Fibroblast of skin of scalp (primary cell): ENCODE measurements at places on chromosomes 4 and X.

GRCh38 chr4:110231869-110232268 lies 33.5 kb upstream of the ELOVL6 start:
- no peak for DNase-seq

DNA sequence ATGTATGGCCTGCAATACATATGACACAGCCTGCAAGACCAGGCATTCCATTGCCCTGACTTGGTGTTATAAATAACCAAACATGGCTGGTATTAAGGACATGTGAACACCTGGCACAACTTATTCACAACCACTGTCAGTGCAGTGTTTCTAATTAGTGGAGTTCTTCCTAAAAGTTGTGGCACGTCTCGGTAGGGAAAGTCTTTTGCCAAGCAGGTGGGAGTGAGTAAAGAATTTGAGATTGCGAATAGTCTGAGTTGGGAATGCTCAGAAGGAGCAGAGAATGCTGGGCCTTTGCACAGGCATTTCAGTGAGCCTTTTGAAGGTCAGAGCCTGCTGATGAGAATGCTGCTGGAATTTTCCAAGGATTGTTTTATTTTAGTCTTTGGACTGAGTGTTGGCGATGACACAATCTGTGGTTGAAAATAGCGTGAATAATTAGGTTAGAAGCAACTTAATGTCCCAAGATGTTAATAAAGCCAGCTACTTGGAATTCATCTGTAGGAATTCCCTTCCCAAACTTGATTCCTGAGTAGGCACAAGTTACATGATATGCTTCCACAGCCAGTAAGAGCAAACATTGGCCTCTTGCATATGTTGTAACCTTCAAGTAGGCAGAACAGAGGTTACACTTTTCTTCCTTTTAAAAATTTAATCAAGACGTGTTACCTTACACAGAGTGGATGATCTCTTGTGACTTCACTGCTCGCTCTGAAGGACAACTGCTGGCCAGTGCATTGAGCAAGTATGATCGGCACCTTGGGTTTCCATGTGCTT lies 83.6 kb upstream of the PGRMC2 start:
- peak; percentile 88 for DNase-seq

DNA sequence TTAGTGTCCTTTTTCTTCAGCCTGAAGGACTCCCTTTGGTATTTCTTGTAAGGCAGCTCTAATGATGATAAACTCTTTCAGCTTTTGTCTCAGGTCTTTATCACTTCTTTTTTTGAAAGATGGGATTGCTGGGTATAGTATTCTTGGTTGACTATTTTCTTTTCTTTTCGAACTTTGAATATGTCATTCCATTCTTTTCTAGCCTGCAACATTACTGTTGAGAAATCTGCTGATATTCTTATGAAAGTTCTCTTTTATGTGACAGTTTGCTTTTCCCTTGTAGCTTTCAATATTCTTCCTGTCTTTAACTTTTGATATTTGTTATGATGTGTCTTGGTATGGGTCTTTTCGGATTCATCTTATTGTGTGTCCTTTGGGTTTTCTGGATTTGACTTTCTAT lies 107.6 kb upstream of the SRD5A3 start:
- no peak for DNase-seq

GRCh38 chrX:50700921-50701320 lies 113.1 kb downstream of the SHROOM4 start:
- peak; percentile 23 for DNase-seq

DNA sequence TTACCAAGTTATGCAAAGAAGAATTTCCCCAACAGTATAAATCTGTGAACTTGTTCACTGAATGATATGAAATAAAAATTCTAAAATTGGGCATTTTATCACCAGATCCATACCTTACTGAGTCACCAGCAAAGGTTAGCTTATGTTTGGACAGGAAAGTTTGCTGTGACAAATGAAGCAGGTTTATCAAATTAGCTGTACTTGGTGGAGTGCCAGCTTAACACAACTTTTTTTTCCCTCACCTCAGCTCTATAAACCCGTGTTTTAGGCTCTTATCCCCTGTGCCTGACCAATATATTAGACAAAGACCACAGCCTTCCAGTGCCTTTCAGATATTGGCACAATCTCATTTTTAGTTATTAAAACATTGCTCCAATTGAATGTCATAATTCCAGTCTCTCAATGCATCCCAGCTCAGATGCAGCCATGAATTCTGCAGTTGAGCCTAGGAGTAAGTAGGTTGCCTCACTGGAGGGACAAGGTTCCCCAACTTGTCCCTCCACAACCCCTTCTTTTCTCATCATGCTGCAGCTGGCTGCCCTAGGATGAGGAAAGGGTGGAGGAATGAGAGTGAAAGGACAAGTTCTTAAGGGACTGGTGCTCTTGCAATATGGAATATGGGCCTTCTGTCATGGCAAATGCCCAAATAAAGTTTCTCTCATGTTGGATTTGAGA lies 27.0 kb upstream of the PDGFC start:
- no peak for DNase-seq

DNA sequence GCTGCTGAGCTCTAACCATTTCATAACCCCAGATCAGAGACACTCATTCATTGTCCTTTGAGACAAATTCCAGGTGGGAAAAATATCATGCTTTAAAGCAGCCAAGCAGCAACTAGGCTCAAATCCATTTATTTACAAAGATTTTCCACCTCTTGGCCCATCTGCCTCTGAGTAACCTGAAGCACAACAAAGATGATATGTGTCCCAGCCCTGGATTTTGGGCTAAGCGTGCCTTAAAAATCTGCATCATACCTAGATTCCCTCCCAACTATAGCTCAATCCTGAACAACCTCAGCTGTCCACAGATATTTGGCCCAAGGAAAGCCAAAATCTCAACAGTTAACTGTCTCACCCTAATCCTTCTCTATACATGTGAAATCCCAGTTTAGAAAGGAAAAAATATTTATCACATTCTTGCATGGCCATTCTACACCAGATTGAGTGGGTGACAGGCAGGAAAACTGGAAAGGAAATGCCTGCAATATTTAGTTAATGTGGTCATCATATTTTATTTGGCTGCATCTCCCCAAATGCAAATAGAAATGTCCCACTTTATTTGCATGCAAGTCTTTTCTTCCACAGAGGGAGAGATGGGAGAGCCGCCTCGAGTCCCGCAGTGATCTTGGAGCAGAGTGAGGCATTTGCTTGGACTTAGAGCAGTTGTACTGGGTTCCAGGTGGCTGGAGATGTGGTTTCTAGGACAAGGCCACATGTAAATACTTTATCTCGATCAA lies 146.4 kb upstream of the EOLA2 start:
- DNase-seq, result peak; percentile 91

- no peak for DNase-seq
These were observed 177.7 kb downstream of the CRLF2 start for GRCh38 chrX:1034717-1035116.

GRCh38 chrX:104173841-104174240 lies 7.6 kb downstream of the FAM199X start:
- DNase-seq, result no peak

- no peak for DNase-seq
These were observed 132.3 kb upstream of the PTCHD1 start for GRCh38 chrX:23202326-23202725.

DNA sequence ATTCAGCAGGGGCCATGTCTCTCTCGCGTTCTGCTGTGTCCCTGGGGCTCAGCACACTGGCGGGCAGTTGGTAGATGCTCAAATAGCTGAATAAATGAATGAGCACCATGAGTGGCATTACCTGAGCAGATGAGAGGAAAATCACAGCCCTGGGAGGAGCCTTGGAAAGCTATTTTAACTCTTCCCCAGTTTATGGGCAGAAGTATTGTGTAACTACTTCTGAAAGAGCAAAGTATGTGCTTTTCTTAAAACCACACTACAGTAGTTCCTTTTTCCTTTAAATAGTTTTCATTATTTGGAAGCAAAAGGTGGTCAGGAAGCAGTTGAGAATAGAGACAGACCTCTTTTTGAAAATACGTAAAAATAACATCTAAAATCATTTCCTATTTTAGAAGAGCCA lies 3.0 kb upstream of the PLAC1 start:
- DNase-seq, result no peak

DNA sequence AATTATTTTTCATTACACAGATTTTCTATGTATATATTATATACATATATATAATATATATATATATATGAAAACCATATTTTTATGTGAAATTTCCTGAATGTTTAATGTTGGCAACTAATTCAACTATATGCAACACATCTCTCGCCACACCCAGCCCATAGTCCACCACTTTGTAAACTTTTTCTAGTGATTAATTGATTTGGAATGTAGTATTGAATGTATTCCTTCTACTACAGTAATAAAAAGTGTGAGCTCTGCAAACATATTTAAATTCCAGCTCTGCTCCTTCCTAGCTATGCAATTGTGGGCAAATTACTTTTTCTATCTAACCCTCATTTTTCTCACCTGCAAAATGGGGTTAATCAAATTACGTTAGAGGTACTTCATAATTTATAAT lies 187.8 kb downstream of the TEX11 start:
- no peak for DNase-seq

- DNase-seq, result peak; percentile 70
These were observed 676.7 kb upstream of the TENM3 start for GRCh38 chr4:181566490-181566889.

DNA sequence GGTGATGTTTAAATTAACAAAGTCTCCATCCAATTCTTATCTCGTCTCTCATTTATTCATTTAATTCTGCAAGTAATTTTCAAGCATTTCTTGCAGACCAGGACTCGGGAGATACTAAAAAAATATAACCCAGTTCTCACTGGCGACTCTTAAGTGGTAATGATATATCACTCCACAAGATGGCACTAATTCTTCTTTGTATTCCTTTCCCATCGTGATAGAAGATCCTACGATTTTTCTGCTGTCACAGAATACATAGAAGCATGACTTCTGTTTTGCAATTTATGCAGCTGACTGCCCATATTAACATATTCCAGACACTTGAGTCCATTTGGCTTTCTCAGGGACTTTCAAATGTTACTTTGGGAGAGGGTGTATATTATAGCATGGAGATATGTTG lies 64.0 kb upstream of the FGF13 start:
- peak; percentile 32 for DNase-seq

DNA sequence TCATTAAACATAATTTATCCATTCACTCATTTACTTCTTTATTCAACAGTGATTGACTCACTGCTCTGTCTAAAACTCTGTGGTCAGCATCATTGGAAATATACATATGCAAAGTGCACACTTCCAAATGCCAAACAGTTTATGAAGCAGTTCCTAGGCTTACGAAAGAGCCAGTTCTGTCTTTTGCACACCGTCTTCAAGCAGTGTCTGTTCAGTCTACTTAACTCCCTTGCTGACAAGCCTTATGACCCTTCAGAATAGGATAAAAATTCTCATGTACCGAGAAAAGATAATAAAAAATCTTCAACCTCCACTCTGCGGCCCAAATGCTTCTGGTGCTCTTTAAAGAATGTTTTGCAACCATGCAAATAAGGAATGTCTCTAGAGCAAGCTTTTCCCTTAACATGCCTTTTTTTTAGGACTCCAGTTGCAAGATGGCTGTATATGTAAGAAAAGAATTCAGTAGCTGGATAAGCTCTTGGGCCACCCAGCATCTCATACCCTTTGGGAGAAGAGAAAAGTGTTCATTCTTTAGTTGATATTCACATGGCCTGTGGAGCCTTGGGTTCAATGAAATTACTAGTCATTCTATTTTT lies 1037.0 kb upstream of the SLIT2 start:
- peak; percentile 56 for DNase-seq

- no peak for DNase-seq
These were observed 11.7 kb downstream of the WDR1 start for GRCh38 chr4:10104991-10105276.

DNA sequence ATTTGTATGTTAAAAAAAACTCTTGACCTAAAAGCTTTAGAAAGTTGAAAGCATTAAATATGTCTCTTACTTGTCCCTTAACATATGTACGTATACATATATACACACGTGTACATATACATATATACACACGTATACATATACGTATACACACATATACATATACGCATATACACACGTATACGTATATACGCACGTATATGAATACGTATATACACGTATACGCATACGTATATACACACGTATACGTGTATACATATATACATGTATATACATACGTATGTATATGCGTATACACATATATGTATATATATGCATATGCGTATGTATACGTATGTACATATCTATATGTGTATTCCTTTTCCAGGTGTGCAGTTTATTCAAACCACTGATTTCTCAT lies 3.8 kb downstream of the KDM6A start:
- DNase-seq, result no peak

GRCh38 chrX:63402106-63402505 lies 51.0 kb upstream of the SPIN4 start:
- no peak for DNase-seq

- DNase-seq, result peak; percentile 40
These were observed 338.3 kb upstream of the GALNT7 start for GRCh38 chr4:172830295-172830764.

GRCh38 chr4:38279650-38280322 lies 319.6 kb downstream of the PTTG2 start:
- no peak for DNase-seq

GRCh38 chr4:176622251-176622948 lies 170.3 kb downstream of the VEGFC start:
- peak; percentile 34 for DNase-seq

GRCh38 chr4:5383191-5383980 lies 325.0 kb downstream of the EVC2 start:
- DNase-seq, result no peak

DNA sequence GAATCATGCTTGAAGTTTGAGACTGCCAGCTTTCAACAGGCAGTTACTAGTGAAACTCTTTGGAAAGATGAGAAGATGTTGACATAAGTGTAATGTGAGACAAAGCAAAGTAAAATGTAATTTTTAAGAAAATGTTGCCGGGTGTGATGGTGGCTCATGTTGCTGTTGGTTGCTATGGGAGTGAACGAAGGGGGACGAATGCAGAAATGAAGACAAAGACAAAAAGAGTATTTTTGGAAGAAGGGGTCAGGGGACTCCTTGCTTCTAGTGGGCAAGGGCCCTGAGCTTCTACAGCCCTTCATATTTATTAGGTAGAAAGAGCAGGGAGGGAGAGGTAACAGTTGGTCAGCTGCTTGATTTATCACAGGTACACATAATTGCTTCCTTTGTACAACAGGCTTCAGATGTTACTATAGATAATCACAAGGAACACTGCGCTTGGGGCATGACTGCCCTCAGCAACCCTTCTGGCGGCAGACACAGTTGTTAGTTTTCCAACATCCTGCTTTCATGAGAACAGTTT lies 11.9 kb upstream of the UGDH start:
- DNase-seq, result no peak

GRCh38 chrX:10989386-10989785 lies 121.7 kb upstream of the HCCS start:
- DNase-seq, result peak; percentile 78

- DNase-seq, result no peak
These were observed 115.3 kb downstream of the LDB2 start for GRCh38 chr4:16783119-16783518.

- peak; percentile 19 for DNase-seq
These were observed 1216.8 kb upstream of the PABPC4L start for GRCh38 chr4:135418353-135418752.

GRCh38 chrX:121579016-121579760 lies 531.8 kb downstream of the GLUD2 start:
- peak; percentile 23 for DNase-seq

- DNase-seq, result no peak
These were observed 335.8 kb upstream of the F9 start for GRCh38 chrX:139194571-139195280.

GRCh38 chr4:1535926-1536578 lies 129.8 kb upstream of the NKX1-1 start:
- DNase-seq, result no peak

GRCh38 chr4:139457318-139457717 lies 3.4 kb downstream of the RAB33B start:
- no peak for DNase-seq
